ENCODE measurements at places on chromosomes 7 and 10. TPM values are rescaled to one million over a fixed set of nuclear protein-coding genes. Genes with fewer than 3 reads are reported as not detected.

The ARMH3 gene
- total RNA-seq: 20.3 TPM

The THSD7A gene
- total RNA-seq: not detected

DNA sequence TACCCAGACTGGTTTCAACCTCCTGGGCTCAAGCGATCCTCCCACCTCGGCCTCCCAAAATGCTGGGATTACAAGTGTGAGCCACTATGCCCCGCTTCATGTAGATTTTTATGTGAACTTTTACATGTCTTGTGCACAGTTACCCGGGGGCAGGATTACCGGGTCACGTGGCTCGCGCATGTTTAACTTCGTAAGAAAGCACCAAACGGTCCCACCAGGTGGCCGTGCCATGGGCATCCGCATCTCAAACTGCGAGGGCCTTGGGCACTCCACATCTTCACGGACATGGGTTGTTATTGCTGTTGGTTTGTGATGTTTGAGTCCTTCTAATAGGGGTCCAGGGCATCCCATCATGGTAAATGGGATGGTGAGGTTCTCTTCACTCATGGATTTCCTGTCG is 636.6 kb upstream of the FOXK1 start:
- no peak for DNase-seq

DNA sequence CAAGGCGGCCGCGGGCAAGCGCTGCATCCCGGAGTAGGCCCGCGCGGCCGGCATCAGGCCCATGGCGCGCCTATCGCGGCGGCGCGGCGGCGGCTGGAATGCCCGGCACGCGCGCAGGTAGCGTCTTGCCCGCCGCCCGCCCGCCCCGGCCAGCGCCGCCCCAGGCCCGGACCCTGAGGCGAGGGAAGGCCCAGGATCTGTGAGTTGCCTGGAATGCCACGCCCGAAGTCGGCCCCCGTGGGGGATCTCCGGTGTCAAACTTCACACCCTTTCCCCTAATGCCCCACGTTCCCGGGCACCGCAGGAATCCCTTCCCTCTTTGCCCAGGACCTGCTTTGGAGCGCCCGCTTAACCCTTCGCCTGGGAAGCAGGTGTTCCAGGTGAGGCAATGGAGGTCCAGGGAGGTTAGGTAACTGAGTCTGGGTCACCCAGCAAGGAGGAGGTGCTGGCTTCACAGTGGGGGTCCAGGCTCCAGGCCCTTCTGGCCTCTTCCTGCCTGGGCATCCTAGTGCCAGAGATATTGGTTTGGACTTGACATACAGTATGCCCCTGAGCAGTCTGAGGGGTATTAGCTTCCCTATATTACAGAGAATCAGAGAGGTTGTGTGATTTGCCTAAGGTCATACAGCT is 138.1 kb downstream of the ARHGAP22 start:
- DNase-seq: no peak

DNA sequence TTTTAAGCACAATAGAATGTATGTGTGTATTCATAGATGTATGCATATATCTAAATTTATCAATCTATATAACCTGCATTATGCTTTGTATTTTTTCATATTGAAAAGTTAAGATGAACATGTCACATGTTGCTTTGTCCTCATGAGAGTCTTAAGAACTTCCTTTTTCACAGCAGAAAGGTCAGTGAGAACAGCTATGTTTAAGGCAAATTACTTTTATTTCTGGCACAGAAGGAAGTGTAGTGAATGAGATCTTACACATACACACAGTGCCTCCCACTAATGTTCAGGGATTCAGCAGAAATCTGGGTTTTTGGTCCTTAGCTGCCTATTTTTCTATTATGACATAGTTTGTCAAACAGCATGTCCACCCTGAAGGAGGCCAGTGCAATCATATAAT is 134.8 kb downstream of the TMEM26 start:
- DNase-seq: no peak

The NUTM2B gene
- total RNA-seq: 0.11 TPM

DNA sequence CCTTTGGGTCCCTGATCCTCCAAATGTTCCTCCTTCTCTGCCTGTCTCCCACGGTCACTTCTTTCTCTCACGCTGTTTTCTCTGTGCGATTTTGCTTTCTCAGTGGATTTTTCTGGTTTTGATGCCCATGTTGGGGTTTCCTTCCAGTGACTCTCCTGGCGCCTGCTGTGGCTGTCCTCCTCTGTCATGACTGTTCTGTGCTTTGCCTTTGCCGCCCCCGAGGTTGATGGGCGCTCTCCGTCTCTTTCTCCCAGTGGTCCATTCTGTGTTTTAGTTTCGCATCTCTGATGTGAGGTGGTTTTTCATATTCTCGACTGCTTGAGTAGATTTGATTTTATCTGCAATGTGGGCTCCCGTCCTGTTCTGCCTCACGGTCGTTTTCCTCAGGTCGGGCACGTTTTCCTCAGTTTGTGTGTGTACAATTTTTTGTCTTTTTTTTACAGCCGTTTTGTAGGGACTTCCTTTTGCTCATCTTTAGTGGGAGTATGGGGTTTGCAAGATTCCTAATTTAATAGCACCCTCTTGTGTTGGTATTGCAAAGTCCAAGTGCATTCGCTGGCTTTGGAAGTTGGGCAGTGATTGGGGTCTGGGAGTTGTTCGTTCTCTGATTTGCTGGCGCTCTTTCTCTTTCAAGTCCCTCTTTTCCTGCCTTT is 100.0 kb downstream of the INPP5A start:
- DNase-seq: no peak

DNA sequence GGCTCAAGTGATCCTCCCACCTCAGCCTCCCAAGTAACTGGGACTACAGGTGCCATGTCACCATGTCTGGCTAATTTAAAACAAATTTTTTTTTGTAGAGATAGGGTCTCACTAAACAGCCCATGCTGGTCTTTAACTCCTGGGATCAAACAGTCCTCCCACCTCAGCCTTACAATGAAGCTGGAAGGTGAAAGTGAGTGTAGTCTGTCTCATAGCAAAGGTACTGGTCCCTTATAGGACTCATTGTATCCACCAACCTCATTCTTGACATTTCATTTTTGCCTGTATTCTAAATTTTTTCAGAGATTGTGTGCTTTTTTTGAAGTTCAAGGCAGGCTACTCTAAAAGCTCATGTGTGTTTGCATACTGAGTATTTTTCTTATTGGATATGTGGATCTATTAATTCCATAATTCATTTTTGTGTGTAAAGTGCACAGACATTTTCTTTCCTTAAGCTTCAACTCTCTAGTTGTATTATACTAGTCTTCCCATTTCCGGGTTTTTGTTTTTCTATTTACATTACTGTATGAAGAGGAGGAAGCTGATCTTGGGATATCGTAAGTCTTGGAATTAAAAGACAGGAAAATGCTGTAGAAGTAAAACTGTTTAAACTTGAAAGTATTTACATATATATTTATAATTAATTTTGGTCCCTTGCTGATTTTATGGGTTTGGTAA is 13.3 kb downstream of the KMT2E start:
- DNase-seq: no peak

GRCh38 chr10:24341897-24342296 is 133.0 kb downstream of the KIAA1217 start:
- no peak for DNase-seq

GRCh38 chr7:17234398-17235031 is 63.9 kb upstream of the AHR start:
- DNase-seq: peak; percentile 46

DNA sequence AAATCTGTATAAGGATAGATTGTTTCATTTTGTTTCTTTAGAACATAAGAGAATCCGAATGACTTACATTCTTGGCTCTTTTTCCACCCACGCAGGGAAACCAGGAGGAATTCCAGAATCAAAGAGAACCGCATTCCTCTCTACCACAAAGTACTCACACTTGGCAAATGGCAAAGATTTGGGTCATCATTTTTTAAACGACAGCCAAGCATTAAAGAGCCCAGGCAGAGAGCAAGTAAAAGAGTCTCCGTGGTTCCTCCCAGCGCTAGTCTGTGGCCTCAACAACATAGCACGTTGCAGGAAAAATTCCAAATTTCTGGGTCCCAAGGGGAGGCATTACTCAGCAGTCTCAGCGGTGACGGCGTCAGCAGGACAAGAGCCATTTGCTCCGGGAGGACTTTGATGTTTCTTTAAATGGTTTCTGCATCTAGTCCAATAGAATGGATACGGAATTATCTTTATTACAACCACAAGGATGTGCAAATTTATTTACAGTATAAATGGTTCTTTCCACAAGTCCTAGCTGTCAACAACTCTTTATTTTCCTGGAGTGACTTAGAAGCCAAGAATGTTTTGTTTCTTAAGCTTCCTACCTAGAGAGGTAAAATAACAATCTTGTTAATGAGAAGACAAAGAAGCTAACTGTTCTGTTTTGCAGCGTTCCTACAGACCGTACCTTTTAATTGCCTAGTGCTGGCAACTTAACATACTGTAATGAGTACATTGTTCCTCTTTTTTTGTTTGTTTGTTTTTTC is 232.5 kb downstream of the SKIDA1 start:
- DNase-seq: no peak

GRCh38 chr7:28297801-28298459 is 114.4 kb upstream of the CREB5 start:
- DNase-seq: no peak

DNA sequence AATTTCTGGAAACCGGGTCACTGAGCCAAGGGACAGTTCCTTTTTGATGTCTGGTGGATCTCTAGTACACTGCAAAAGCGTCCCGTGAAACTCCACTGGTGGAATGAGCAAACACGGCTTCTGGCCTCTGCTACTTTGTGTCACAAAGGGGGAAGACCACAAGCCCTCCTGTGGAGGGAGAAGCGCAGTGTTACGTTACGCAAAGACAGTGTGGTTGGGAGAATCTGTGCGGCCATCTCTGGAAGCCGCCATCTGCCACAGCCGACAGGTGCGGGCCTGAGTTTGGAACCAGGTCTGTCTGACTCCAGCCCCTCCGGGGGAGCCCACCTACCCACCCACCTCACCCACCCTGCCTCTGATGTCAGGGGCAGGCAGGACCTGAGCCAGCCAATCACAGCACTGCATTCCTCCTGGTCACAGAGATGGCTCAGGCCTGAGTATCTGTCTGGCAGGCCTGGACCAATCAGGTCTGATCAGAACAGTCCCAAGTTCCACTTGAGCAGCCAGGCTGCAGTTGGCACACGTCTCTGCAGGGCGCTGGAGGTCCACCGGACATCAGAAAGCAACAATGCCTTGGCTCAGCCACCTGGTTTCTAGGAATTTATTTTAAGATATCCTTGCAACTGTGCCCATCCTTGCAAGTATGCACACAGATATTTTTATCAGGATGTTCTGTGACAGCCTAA is 3.0 kb upstream of the CYP2W1 start:
- DNase-seq: no peak

- DNase-seq: no peak
These were observed 2.0 kb upstream of the NRAP start for GRCh38 chr10:113665806-113666354.

DNA sequence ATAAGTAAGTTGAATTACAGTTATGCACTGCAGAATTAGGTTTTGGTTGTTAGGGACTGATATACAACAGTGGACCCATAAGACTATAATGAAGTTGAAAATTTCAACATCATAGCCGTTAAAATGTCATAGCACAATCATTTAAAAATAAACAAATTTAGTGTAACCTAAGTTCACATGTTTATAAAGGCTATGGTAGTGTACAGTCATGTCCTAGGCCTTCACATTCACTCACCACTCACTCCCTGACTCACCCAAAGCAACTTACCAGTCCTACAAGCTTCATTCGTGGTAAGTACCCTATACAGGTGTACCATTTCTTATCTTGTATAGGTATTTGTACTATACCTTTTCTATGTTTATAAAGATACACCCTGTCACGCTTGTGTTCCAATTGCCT is 113.7 kb downstream of the RAB11FIP2 start:
- DNase-seq: no peak

DNA sequence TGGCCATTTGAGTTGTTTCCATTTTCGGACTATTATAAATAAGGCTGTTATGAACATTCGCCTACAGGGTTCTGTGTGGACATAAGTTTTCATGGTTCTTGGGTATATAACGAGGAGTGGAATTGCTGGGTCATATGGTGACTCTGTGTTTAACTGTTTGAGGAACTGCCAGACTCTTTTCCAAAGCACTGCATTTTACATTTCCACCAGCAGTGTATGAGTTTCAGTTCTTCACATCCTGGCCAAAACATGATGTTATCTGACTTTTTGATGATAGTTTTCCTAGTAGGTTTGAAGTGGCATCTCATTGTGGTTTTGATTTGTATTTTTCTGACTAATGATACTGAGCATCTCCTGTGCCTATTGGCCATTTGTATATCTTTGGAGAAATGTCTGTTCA is 5.4 kb downstream of the SUV39H2 start:
- DNase-seq: no peak

GRCh38 chr7:114942446-114943175 is 20.7 kb downstream of the MDFIC start:
- DNase-seq: no peak

DNA sequence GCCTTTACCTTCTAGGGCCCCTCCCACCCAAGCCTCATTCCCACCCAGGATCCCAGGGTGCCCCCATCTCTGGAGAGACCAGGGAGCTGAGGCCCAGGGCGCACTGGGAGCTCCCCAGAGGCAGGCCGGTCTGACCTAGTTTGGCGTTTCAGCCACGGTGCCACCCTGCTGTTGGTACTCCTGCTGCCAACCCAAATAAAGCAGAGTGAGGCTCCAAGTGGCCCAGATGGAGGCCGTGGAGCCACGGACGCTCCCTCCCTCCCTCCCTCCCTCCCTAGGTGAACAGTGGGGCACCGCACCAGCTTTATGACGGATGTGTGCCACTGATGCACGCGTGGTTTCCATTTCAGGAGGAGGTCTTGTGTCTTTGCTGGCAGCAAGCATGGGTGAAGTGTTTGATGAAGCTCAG is 1.8 kb downstream of the INPP5A start:
- DNase-seq: no peak

- DNase-seq: no peak
These were observed 178.5 kb downstream of the PTPRN2 start for GRCh38 chr7:158409120-158409519.

- DNase-seq: no peak
These were observed 191.3 kb upstream of the ADARB2 start for GRCh38 chr10:1928606-1929005.

DNA sequence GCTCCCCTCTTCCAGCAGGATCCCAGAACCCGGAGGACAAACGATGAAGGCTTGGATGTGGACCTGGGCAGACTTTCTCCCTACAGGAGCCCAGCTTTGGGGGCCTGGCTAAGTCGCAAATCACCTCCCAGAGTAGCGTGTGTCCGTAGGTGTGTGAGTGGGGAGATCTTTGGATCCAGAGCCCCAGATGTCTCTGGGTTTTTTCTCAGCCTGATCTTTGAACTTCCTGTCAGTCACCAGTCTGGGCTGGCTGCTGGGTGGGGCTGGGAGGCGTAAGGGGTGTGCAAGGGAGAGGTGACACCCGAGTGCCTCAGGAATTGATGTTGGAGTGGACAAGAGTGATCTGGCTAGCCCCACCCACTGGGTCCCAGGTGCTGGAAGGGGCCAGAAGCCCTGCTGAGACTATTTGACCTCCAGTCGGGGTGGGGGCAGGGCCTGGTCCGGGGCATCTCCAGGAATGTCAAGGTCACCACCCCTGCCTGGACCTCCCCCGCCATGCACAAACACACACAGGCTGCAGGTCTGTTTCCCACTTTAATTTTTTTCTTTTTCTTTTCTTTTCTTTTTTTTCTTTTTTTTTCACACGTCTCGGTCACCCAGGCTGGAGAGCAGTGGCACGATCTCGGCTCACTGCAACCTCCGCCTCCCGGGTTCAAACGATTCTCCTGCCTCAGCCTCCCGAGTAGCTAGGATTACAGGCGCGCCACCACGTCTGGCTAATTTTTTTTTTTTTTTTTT is at the start of gene MOGAT3:
Gene MOGAT3 (minus strand): TSS at position 175 of the 738 bp plus-strand sequence. CDS start 182 bp downstream, outside the sequence.
- no peak for DNase-seq

Measured in activated naive CD4-positive, alpha-beta T cell treated with anti-CD3 and anti-CD28 coated beads, Interleukin-2, amount 50 U/mL, for 72 hours (primary cell).